Stimulated activated CD4-positive, alpha-beta T cell treated with anti-CD3 and anti-CD28 coated beads, TNF-alpha, amount 100 ng/mL, for 1 hour (primary cell): ENCODE measurements at places on chromosomes 6 and 20.

GRCh38 chr6:108837236-108837971 lies 10.8 kb upstream of the ARMC2 start:
- no peak for DNase-seq

DNA sequence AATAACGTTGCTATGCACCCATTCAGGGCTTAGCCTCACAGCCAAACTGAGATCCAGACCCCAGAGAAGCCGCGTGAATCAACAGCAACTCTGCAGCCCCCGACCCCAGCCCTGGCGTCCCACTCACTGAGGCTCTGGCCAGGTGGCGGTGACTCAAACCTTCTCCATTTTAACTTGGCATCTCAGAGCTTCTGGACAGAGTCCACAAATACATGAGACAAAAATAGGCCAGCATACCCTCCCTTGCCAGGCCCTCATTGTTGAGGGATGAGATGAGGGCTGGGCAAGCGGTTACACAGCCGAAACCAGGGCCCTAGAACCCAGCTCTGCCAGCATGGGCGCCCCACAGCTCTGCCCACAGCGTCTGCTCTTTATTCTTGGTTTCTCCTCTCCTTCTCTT lies 118.4 kb downstream of the MYLK4 start:
- DNase-seq: no peak

DNA sequence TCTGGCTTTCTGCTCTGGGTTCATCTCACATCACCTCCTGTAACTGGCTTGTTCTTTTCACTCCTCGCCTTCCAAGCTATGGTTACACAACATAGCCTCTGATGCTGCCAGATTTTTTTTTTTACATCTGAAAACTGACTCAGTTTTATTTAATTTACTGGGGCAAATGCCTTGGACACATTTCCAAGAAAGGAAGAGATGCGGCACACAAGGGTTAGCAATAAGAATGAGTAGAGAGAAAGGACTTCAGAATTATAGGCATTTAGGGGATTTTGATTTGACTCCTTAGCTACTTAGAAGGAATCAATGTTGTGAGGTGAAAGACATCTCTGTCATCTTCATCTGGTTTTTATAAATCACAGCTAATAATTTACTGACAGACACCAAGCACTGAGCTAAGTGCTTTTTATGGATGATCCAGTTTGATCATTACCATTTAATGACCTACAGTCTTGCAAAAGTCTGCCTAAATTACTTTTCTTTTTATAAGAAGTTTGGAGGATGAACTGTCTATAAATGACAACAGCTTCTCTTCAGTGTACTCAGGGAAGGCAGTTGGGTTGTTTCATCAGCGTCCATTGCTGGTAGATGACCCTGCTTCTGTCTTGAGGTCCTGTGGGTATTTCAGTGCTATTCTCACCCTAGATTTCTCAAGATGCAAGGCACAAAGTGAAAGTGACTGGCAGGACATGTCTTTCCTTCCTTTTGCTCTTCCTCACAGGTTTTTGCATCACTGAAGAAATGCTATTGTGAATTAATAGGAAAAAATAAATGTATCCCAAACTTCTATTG lies 31.1 kb downstream of the LAMA4 start:
- no peak for DNase-seq

- DNase-seq: no peak
These were observed 25.2 kb downstream of the KLHL31 start for GRCh38 chr6:53640361-53640760.

GRCh38 chr6:76984572-76984971 lies 478.7 kb downstream of the HTR1B start:
- DNase-seq: no peak

- DNase-seq: no peak
These were observed 259.6 kb upstream of the EPHA7 start for GRCh38 chr6:93678841-93679454.

DNA sequence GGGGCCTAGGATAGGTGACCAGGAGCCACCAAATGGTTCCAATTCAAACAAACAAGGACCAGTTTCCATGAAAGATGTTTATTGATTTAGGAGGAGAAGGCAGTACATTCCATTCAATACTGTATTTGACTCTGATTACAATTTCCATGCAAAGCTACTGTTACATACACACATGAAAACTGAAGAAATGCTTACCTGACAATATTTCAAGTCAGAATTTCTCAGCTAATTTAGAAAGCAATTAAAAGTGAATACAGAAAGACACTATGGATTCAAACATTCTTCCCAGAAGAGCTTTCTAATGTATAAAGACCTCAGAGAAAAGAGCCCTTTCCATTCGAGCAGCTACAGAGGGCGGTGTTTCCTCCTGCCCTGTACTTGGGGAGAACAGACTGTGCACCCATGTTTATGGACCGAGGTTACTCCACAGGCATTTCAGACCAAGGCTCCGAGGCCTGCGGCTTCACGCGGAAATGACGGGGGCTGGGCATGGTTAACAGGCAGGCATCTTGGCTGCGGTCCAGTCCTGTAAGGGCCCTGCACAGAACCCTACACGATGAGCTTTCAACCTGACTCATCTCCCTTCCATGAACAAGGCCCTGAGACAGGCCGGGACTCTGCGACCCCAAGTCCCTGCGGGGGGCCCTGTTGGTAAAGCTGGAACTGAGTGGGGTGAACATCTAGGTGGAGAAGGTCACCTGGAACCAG lies 25.7 kb upstream of the TCFL5 start:
- no peak for DNase-seq

- no peak for DNase-seq
These were observed 364.5 kb upstream of the JARID2 start for GRCh38 chr6:14881398-14881797.

- no peak for DNase-seq
These were observed 13.8 kb upstream of the GTSF1L start for GRCh38 chr20:43740642-43741041.

GRCh38 chr6:12262236-12263061 lies 27.7 kb upstream of the EDN1 start:
- no peak for DNase-seq

DNA sequence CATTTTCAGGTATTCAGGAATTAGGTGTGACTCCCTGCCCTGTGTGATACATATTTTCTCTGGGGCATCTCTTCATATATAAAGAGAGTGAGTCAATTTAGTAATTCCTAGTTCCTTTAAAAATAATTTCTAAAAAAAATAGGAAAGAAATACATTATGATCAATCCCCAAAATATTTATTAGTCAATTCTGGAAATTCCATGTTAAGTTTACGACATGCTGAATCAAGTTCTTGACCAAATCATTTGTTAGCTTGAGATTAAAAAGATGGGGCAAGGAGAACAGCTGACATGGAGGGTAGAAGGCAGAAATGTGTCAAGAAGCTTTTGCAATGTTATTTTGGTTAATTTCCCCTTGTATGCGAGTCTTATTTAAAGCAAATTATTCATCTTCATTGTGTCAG lies 22.7 kb upstream of the PRDM1 start:
- DNase-seq: no peak

- no peak for DNase-seq
These were observed 1337.7 kb downstream of the HACE1 start for GRCh38 chr6:103522045-103522444.

GRCh38 chr20:58997141-58997770 lies 9.8 kb downstream of the CTSZ start:
- DNase-seq: no peak

- DNase-seq: no peak
These were observed 249.0 kb downstream of the UTRN start for GRCh38 chr6:144534180-144534579.

- no peak for DNase-seq
These were observed 88.8 kb downstream of the SASH1 start for GRCh38 chr6:148431413-148431812.

DNA sequence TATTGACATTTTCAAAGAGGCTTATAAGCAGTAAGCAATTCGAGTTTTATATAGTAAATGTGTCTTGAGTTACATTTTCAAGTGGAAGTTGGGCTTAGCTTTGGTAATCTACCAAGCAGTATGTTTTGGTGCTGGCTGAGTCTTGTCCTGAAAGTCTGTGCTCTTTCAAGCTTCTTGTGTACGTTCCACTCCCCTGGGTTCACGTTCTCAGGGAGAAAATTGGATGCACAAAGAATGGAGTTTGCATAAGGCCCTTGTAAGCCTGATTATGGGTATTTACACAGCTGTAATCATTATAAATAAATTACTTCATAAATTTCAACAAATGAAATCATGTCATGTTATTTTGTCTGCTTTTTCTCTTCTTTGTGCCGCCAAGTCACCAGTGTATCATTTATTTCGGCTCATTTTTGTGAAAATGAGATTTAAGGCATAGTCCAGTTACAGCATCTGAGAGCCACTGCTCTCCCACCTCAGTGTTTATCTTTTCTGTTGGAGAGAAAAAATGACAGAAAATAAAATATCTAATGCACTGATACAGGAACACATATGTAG lies 262.5 kb downstream of the BTBD3 start:
- DNase-seq: no peak

- DNase-seq: no peak
These were observed 64.2 kb downstream of the DACT2 start for GRCh38 chr6:168255283-168255881.

DNA sequence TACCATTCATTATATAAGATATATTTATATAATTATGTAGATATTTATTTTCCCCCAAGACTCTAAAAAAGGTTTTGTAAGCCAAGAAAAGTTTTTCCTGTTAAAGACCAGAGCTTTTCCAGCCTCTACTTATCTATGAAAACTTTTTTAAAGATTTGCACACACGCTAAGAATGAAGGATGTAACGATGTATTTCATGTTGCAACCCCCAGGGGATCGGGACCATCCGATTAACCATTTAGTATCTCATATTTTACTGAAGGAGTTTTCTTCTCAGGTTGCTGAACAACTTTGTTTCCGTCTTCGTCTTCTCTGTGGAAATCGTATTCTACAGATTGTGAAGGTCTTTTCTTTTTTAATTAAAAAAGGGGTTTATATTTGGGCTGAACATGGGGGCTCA lies 70.0 kb upstream of the SASH1 start:
- DNase-seq: no peak

- DNase-seq: no peak
These were observed 93.1 kb downstream of the RNF182 start for GRCh38 chr6:14017626-14018475.

GRCh38 chr6:100987556-100987955 lies 106.4 kb upstream of the ASCC3 start:
- DNase-seq: no peak

DNA sequence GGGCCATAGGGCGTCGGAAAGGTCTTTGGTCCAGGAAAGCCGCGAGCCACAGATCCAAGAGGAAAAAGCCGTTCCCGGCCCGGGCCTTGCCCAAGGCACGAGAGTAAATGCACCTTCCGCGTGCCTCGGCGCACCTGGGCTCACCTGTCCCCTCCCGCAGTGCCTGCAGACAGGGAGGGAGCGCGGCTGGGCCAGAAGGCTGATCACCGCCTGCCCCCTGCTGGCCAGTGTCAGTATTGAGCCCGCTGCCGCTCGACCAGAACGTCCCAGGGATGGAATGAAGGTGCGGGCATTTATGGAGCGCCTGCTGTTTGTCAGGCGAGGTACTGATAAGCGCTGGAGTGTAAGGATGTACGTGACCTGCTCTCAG lies 679 bp upstream of the LPIN3 start:
- peak; percentile 84 for DNase-seq

DNA sequence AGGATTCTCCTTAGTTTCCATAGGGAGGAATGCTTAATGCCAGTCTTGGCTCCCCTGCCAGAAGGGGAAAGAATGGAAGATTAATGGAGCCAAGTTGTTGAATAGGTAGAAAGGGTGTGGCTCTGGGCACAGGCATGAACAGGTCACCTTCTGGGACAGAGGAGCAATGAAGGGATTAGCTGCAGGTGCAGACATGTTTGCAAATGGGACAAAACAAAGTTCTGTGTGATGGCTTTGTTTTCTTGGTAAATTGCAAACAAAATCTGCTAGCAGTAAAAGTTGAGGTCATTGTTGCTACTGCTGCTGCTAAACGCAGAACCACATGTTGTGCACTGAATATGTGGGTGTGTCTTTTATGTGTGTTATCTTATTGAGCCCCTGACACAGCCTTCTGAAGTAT lies 93.3 kb downstream of the PERP start:
- DNase-seq: no peak

DNA sequence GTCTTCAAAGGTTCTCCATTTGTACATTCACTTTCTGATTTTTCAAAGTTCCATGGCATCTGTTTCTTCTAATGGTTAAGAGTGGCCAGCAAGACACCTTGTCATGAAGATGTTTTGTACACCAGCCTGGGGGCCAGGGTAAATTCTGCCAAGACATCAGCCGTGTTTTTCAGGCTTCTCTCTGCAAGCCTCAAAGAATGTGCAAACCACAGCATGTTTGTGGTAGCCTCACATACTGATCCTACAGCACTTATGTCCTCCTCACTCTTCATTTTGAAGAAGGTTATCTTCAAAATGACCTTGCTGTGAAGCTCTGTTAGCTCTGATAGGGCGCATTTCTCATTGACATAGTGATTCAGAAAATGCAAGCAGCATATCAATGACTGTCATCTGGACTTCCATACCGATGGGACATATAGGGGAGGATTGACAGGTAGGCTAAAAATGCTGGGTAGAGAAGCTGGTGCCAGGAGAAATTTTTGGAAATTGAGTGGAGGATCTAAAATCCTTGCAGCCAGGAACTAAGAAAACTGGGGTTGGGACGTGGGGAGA lies 59.3 kb upstream of the SPTLC3 start:
- DNase-seq: no peak

DNA sequence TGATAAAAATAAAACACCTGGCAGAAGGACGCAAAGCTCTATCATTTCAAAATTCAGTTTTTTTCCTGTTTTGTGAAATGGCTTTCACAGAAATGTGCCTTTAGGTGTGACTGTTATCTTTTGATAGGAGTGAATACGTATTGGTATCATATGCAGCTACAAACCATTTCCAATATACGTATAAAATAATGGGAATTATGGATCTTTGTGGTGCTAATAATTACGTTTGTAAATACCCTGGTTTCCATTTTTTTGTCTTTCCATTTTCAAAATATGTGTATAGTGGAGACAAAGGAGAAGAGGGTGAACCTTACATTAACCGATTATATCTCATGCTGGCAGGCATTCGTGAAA lies 108.7 kb upstream of the GMDS start:
- no peak for DNase-seq

DNA sequence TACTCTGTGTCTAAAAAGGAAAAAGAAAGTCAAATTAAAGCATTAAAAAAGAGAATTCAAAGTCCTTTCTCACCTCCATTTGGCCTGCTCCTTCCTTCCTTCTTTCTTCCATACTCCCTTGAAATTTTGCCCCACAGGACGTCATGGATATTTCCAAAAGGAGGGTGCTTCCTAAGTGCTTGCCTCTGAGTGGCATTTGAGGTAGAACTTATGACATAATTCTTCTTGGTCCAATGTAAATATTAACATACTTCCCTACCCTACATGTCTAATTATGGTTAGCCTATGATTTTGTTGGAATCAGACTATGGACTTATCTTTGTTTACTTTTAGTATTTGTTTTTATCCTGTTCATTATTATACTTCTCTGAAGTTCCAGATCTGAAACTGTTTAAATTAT lies 132.3 kb downstream of the PFDN4 start:
- DNase-seq: no peak
